ENCODE measurements at places on chromosomes 5 and 9.
A peak's percentile ranks its signal among the peaks of the same experiment; 100 is the strongest.

DNA sequence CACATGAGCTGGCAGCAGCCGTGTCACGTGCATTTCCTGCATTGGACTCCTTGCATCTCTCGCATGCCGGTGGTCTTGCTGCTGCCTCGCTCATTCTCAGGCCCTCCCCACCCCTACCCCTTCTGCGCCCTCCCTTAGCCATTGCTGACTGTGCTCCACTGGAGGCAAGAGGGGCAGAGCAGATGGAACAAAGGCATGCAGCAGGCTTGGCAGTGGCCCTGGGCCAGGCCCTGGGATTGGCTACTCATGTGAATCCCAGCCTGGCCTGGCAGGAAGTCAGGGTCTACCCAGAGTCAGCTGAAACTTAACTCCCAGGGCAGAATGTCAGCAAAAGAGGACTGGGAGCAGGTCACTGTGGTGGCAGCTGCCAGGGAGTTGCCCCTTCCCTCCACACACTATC is 62.3 kb downstream of the TSTD2 start:
- no peak for DNase-seq

DNA sequence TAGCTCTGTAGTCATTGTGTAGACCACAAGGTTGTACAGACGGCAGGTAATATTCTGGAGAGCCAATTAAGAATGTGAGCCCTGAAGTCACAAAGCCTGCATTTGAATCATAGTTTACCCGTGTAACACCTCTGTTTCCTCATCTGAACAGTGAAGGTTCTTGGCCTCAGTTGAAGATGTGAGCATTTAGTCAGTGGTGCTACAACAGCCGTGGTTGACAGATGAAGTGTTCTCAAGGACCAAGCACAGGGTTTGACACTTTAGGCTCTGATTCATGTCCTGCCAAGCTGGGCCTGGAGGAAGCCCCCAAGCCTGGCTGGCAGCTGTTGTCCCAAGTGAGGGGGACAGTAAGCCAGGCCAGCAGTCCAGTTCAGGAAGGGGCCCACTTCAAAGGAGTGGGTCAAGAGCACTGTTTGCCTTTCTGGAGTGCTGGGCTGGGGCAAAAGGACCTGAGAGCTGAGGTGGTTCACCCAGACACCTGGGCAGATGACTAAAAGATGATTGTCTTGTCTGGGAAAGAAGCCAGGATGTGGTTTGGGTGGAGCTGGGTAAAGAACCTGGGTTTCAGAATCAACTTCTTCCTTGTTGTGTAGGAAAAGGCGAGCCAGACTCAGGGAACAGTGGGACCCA is 20.7 kb downstream of the FAXDC2 start:
- no peak for DNase-seq

DNA sequence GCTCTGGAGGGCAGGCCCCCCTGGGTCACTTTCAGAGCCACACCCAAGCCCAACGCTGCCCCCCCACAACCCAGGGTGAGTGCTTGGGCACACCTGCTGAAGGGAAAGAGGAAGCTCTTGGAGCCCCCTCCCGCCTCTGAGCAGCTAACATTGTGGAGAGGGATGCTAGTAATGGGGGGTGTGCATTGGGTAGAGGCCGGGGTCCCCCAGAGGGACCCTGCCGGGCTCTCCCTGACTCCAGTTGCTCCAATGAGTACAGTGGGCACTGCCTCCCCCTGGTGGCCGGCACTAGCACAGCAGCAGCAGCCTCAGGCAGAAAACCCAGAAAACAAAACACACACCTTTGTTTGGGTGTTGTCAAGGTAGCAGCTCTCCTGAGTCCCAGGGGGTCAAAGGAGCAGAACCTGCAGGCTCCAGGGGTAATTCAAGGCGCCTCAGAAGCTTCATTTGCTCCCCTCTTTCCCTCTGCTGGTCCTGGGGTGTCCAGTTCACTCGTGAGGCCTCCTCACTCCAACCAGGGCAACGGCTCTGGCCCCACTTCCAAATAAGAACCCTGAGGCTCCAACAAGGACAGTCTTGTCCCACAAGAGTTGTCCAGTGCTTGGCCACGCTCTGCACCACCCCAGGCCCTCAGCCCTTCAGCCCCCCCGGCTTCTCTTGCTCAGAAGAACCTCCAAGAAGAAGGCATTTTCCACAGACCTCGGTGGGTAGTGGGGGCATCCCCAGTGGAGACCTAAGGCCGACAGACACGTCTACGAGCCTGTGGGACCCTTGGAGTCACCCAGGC is 16.1 kb downstream of the GBGT1 start:
- DNase-seq: peak; percentile 92

DNA sequence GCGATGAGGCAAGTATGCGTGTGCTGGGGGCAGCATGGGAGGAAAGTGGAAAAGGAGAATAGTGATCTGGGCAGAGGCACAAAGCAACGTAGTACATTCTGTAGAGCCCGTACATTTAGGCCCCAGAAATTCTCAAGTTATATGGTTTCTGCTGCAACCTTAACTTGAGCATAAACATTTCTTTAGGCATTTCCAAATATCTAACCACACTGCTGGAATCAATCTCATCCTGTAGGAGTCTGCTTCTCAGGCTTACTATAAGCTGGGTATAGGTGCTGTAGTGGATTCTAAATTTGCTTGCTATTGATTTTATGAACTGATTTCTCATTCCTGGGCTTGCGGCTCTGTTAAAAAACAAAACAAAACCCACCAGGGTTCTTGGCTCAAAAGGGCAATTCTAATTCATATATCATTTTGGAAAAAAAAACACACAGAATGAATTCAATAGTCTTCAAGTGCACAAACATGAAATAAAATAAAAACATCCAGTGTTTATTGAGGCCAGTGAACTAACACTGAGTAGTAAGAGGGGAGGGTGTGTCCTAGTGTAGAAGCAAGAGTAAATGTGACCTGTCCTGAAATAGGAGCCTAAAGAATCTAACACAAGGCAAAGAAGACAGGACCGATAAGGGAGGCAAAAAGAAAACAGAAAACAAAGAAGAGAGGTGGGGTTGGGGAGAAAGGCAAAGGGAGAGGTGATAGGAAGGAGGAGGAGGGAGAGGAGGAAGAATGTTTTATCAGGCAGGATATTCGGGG is 145.5 kb upstream of the LHFPL2 start:
- peak; percentile 17 for DNase-seq

GRCh38 chr5:52579391-52579790 is 208.3 kb upstream of the ITGA1 start:
- no peak for DNase-seq

DNA sequence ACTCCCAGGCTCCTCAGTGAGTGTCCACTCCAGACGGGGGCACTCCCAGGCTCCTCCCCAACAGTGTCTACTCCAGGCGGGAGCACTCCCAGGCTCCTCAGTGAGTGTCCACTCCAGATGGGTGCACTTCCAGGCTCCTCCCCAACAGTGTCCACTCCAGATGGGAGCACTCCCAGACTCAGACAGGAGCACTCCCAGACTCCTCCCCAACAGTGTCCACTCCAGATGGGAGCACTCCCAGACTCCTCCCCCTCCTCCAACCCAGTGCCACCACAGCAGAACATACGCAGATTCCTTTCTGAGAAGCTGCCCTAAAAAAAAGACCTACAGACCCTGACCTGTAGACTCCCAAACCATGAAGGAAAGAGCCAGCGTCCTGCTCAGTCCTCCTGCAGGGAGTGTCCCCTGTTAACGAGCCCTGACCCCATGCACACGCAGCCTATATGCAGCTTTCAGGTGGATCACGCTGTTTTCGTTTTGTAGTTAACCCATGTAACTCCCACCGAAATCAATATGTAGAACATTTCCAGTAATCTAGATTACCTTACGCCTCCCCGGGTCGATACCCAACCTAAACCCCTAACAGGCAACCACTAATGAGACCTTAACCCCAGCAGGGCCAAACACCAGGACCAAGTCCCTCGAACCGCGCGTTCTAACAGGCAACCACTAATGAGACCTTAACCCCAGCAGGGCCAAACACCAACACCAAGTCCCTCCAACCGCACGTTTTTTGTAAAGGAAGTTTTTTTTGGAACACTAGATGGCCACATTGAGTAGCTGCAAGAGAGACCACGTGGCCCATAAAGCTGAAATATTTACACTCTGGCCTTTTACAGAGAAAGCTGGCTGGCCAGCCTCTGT is 15.7 kb downstream of the PNPLA7 start:
- peak; percentile 83 for DNase-seq

- DNase-seq: no peak
These were observed 91.9 kb downstream of the FEM1C start for GRCh38 chr5:115452536-115453235.

GRCh38 chr9:90974643-90975245 is 173.1 kb downstream of the SYK start:
- DNase-seq: no peak

DNA sequence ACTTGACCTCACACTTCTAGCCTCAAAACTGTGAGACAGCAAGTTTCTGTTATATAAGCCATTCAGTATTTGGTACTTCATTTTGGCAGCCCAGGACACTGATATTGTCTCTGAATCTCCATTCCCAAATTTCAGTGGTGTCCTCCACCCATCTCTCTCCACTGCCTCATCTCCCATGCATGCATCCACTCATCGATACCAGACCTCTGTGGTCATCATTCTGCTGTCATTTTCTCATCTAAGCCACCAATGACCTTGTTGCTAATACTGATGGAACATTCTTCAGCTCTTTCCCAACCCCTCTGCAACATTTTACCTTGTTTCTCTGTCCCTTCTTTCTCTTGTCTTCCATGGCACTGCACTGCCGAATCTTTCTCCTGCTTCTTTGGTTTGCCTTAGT is 221.8 kb downstream of the SNX18 start:
- DNase-seq: no peak
